Renal cortical epithelial cell (primary cell): ENCODE measurements at places on chromosomes 12 and 14. TPM values are rescaled to one million over a fixed set of nuclear protein-coding genes. Genes with fewer than 3 reads are reported as not detected.

Gene SEL1L
- total RNA-seq: 66.5 and 89.4 TPM in 2 replicates

Gene CCDC197
- not detected in 2 replicates for total RNA-seq

Gene SPRYD3
- total RNA-seq: 13.9 and 30.6 TPM in 2 replicates

- peak; percentile 16 for DNase-seq
Measured at GRCh38 chr12:14207905-14208551, 157.5 kb upstream of the ATF7IP start.

GRCh38 chr14:61591862-61592261 is 103.5 kb upstream of the HIF1A start:
- DNase-seq: no peak

- no peak for DNase-seq
Measured at GRCh38 chr12:89965993-89966392, 257.4 kb upstream of the ATP2B1 start.

DNA sequence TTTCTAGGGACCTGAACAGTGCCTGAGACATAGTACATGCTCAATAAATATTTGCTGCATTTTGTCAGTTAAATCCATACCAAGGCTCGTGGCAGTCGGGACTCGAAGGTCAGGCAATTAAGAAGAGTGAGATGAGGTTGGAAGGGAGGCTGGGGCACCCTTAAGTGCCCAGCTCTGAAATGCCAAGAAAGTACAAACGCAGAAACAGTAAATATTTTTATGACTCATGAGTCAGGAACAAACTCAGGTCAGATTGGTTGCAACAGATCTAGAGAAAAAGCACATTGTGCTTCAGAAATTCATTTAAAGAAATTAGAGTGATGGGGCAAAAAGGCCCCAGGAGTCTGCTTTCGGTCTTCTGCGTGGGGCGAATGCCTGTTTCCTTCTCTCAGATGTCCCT is 83.0 kb upstream of the FZD10 start:
- DNase-seq: peak; percentile 72

Gene AQP6
- total RNA-seq: not detected in 2 replicates

- DNase-seq: no peak
Measured at GRCh38 chr14:77406718-77407117, 16.6 kb downstream of the NOXRED1 start.

DNA sequence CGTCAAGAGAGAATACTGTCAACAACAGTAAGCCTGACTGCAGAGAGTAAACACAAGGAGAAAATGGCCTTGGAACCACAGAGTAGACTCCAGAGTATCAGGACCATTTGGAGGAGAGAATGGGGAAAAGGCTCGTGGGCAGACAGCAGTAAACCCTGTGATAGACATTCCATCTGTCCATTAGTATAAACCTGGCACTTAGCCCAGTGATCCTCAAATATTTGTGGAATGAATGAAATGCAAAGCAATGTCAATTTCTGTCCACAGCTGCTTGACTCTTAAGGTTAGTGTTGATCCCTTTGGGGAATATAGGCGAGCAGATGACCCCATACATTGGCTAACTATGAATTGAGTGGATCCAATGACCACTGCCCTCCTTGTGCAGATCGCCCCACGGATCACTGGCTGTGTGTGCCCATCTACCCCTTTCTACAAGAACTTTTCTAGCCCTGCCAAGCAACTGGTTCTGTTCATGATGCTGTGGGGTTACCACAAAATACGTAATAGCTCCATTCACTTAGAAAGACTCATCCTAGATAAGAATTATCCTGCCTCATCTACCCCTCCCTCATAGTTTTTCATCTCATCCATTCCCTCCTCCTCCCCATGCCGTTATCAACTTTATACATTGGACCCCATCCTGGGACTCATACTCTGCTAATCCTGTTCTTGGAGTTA is 846.8 kb downstream of the NRXN3 start:
- peak; percentile 82 for DNase-seq

Gene SPRYD4
- 1.0 and 1.5 TPM in 2 replicates for total RNA-seq

Gene RAD9B
- 0.52 and 0.89 TPM in 2 replicates for total RNA-seq

DNA sequence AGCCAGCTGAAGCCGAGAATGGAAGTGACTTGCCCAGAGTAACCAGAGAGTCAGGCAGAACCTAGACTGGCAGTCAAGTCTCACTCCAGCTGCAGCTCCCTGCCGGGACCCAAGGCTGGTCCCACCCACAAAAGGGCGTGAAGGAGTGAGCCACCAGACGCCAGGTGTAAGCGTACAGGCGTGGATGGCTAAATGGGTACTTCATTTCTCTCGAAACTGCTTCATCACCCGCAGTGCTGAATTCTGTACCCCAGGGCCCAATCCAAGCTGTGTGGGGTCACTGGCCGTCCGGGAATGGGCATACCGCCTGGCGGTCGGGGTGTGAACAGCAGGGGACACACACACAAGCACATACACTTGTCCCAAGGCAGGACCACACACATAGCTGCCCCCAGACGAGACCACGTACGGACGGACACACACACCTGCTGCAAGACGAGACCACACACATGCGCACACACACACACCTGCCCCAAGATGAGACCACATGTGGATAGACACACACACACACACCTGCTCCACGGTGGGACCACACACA is 34.8 kb downstream of the DEGS2 start:
- no peak for DNase-seq

DNA sequence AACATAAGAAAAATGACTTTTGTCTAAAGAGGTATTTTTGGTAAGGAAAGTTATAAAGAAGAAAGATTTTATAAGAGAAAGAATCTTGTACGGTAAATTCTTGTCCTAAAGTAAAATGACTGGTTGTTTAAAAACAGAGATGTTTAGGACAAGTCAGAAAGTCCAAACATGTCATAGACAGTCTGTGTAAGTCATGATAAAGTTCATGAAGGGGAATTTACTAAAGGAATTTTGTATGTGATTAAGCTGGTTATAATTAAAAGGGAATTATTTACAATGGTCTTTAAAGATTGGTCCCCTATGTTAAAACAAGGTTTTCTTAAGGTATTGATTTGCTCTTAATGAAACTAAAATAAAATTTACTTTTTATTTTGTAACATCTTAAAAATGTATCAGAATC is 269.4 kb upstream of the CCDC196 start:
- DNase-seq: peak; percentile 1

Gene LRRK2
- 5.6 and 22.4 TPM in 2 replicates for total RNA-seq

DNA sequence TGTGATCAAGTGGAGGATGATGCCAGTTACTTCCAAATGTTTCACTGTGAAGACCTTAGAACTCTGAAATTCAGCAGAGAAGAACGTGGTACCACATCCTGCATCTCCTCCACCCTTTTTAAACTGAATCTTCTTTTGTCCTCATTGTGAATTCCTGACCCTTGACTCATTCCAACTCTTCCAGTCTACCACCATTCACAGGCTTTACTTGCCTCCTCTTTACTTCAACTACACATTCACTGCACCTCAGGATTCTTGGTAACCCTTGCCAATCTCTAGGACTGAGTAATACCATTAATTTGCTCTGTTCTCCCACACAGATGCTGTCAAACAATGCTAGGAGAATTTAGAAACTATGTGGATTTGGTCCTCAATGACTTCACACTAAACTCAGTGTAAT is 37.3 kb downstream of the PPP1R12A start:
- peak; percentile 95 for DNase-seq

- DNase-seq: no peak
Measured at GRCh38 chr12:131832321-131833231, 4.4 kb downstream of the MMP17 start.

Gene CLEC4D
- 0.15 TPM in 1 of 2 replicates, not detected in the other for total RNA-seq

DNA sequence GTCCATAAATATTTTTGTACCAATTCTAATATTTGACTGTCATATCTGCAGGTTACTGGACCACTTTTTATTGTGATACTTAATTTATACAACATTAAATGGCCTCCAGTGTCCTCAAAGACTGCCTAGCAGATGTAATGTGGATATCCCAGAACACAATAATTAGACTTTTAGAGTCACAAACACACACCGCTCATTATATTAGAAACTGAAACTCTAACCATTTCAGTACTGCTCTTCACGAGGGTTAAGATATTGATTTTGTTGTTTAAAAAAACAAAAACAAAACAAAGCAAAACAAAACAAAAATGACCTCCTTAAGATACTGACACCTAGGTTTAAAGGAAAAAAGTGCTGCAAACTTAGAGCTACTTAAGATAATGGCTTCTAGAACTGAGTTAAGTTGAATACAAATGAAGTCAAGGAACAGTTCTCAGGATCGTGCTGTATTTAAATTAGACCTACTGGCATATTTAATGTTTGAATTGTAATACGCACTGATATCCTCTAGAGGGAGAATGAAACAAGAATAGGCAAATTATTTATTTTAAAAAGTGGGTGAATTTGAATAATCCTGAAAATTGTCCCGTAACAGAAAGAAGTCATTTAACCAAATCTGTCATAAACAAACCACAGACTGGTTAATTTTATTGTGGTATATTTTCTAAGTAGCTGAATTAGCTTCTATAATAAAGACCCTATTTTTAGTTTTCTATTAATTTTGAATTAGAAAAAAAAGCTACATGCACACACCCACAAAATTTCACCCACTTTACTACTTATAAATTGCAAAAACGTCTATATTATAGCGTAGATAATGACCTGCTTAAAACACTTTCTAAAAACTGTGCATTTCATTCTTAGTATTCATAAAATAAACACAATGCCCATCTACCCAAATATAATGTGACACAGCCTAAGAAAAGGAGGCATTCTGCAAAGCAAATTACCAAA is 395.2 kb upstream of the DCN start:
- peak; percentile 60 for DNase-seq

Gene REC8
- 13.4 and 43.3 TPM in 2 replicates for total RNA-seq

DNA sequence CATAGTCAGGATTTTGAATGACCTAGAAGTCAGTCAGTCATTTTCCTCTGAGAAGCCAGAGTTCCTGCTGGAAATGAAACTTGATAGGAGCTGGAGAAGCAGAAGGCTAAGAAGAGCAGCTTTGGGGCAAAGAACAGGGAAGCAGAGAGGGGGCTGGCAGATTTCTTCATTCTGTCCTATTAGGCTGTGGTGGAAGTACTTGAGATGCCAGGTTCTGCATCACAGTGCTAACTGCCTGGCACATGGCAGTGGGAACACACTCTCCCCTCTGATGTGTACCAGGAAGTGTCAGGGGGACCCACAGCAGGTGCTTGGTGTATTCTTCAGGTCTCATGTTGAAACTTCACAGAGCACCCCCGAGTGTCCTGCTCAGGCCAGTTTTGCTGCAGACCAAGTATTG is 61.0 kb downstream of the SUSD6 start:
- DNase-seq: no peak

DNA sequence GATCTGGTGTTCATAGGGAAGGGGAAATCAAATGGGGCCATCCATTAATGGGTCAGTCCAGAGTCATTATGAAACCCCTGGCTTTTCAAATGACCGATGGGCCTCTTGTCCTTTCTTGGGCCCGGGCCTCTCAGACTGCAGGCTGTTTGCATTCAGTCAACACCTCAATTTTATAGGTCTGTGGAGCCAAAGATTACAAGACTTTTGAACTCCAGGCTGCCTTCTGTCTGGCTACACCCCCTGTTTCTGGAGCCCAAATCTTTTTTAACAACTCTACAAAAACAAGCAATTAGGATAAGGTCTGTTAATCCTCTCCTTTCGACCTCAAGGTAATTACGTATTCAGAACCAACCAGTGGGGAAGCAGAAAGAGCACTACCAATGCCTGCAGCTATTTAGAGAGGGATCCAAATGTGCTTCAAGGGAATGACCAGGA is 35.6 kb downstream of the DUSP6 start:
- DNase-seq: peak; percentile 50

GRCh38 chr12:127450826-127451225 is 816.1 kb upstream of the TMEM132C start:
- DNase-seq: no peak

Gene RNU4-1
- total RNA-seq: under 0.01 TPM in 2 replicates

Gene SIX6
- total RNA-seq: not detected in 2 replicates

Gene B3GNT4
- 2.6 and 18.9 TPM in 2 replicates for total RNA-seq

Gene MFAP5
- total RNA-seq: 0.85 and 3.3 TPM in 2 replicates

- no peak for DNase-seq
Measured at GRCh38 chr14:75442642-75443041, 14.8 kb downstream of the JDP2 start.

GRCh38 chr14:103255555-103255954 is 78.5 kb upstream of the EIF5 start:
- no peak for DNase-seq

Gene PTPRR
- total RNA-seq: 0.45 and 4.5 TPM in 2 replicates

DNA sequence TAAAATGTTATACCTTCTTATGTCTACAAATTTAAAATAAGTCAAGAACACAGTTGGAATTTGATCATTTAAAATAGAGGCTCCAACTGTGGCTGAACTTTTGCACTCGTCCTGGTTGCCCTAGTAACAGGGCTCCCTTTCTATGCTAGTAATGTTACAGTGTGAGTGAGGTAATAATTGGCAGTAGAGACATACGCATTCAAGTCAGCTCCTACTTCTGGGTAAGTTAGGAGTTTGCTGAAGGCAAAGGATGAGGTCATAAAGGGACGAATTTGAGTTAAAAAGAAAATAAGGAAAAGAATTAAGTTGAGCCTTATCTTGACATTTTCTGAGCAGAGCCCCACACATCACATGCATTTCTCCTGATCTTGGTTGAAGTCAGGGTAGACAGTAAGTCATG is 129.1 kb downstream of the TMEM117 start:
- peak; percentile 47 for DNase-seq

GRCh38 chr14:100652744-100653143 is 65.5 kb upstream of the BEGAIN start:
- DNase-seq: no peak

GRCh38 chr12:82434392-82434911 is 76.1 kb downstream of the METTL25 start:
- DNase-seq: no peak

GRCh38 chr12:5685935-5686334 is 254.0 kb downstream of the NTF3 start:
- DNase-seq: no peak

- no peak for DNase-seq
Measured at GRCh38 chr14:52553002-52553670, 500 bp downstream of the GPR137C start.

GRCh38 chr14:105845725-105846309 is 319.4 kb downstream of the TMEM121 start:
- DNase-seq: no peak

Gene ENDOU
- total RNA-seq: 0.10 TPM in 1 of 2 replicates, not detected in the other

GRCh38 chr12:27521066-27521465 is 2.9 kb upstream of the PPFIBP1 start:
- DNase-seq: no peak
